ENCODE measurements at places on chromosomes 11 and 22. TPM values are rescaled to one million over a fixed set of nuclear protein-coding genes. Genes with fewer than 3 reads are reported as not detected.
A peak's percentile ranks its signal among the peaks of the same experiment; 100 is the strongest.

- DNase-seq = no peak
Measured at GRCh38 chr22:41382610-41383009, 868 bp downstream of the TEF start.

GRCh38 chr22:45246060-45246985, 5.6 kb upstream of the KIAA0930 start:
- DNase-seq = peak; percentile 93

DNA sequence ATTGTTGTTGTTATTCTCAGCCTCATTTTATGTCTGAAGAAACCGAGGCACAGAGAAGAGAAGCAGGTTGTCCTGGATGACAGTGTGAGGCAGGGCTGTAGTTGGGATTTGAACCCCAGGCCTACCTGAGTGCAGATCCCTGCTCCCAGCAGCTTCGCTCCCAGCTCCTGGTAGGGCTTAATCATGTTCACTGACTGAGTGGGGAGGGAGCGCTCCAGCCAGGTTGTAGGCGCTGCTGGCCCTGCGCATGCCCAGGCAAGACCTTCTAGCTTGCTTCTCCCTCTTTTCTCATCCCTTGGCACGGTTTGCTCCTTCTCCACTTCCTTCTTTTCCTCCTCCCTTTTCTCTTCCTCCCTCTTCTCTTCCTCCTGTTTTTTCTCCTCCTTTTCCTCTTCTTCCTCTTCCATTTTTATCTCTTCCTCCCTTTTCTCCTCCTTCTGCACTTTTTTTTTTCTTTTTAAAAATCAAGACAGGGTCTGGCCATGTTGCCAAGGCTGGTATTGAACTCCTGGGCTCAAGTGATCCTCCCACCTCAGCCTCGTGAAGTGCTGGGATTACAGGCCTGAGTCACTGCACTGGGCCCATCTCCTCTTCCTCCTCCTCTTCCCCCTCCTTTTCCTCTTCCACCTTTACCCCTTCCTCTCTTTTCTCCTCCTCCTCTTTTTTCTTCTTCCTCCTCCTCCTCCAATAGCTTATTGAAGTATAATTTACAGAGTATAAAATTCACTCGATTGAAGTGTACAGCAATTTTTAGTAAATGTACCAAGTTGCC, 109.3 kb downstream of the KIAA1671 start:
- DNase-seq = no peak

GRCh38 chr11:122741613-122742300, 86.2 kb downstream of the UBASH3B start:
- no peak for DNase-seq

DNA sequence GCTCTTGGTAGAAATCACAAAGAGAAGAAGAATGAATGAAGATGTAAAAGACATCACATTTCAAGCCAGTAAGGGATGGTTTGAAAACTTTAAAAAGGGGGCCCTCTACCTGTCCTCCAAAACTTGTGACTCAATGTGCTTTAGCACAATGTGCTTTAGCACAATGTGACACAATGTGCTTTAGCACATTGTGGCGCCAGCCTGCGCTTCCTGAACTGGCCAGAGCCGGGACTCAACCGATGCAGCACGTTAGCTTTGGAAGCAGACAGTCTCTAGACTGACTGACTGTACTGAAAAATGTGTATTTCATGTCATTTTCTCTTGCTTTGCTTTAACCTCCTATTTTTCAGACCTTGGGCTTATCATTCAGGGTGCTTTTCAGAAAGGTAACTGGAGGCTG, 63.5 kb downstream of the FAM83F start:
- no peak for DNase-seq

PATL1 gene
- 19.9 TPM for total RNA-seq

EPS8L2 gene
- 64.9 TPM for total RNA-seq

DNA sequence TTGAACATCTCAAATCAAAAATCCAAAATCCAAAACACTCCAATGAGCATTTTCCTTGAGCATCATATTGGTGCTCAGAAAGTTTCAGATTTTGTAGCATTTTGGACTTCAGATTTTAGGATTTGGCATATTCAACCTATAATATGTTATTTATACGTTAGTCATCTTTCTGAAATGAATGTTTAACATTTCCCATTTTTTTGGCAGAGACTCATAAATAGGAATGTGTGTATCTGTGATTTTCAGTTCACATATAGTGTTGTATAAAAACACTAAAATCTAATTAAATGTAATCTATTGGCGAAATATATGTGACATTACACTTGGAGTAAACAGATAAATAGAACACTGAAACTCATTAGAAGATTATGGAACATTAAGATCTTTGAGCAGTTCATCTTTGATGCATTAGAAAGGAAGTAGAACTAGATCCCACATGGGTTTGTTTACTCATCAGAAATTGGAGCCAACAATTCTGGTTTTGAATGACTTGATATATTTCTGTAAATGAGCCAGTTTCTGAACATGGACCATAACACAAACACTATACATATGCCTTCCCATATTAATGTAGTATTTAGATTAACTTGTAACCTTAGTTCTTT, 153.1 kb downstream of the UVRAG start:
- DNase-seq = no peak

PRR33 gene
- total RNA-seq = not detected

DNA sequence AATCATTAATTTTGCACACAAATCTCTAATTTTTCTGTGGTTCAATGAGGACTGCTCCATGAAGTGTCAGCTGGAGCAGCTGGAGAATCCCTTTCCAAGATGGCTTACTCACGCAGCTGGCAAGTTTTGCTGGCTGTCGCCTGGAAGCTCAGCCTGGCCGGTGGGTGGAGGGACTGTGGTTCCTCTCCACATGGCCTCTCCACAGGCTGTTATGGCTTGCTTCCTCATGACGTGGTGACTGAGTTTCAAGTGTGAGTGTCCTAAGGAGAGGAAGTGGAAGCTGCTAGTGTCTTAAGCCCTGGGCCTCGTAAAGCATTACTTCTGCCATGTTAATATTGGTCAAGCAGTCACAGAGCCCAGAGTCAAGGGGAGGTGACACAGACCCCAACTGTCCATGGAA, 14.0 kb upstream of the NRIP3 start:
- no peak for DNase-seq

OR10A2 gene
- total RNA-seq = not detected

- DNase-seq = no peak
Measured at GRCh38 chr11:68396516-68396915, 64.0 kb upstream of the PPP6R3 start.

DGCR6 gene
- total RNA-seq = 1.2 TPM

DNA sequence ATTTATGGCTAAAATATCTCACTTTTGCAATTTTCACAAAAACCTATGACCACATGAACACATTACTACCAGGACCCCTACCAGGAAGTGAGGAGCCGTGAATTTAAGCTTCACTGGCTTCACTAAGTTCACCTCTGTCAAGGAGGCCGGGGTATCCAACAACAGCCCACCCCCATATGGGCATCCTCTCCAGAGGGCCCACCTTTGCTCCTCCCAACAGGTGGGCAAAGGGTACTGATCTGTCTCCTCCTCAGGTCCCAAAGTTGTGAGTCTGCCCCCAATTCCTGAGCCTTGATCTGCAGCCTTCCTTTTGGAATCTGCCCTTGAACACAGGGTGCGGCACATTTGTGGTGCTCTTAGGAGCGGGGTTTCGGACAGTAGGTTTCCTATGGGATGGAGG, 66.9 kb downstream of the OTOG start:
- no peak for DNase-seq

GRCh38 chr11:28756977-28757376, 648.8 kb downstream of the METTL15 start:
- peak; percentile 97 for DNase-seq

CEP126 gene
- total RNA-seq = 0.72 TPM

KRTAP5-2 gene
- not detected for total RNA-seq

DNA sequence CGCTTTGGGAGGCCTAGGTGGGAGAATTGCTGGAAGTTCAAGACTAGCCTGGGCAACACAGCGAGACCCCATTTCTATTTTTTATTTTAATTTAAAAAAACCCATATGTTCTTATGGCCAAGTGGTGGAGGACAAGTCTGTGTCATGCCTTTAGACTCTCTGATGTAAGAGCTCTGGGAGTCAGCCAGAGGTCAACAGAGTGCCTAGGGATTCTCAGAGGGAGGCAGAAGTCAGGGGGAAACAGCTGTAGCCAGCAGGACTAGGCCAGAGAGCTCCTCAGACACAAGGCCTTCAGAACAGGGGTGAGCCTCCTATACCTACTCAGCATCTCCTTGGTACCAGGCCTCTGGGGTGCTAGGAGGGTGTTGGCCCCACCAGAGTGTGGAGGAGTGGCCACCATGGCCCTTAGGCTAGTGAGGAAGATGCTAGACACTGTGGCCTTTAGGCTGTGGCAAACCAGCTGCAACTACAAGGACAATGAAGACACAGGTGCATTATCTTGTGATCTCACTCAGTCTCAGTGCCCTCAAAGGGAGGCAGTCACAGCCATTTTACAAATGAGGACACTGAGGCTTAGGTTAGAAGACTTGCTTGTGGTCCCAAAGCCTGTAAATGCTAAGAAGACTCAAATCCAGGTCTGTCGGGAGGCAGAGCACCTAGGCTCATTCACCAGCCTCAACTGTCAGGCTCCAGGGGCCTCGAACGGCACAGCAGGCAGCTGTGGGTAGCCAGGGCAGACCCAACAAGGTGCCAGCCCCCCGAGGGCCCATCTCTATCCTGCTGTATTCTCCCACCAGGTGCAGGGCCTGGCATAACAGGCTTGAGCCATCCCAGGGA, 5.0 kb downstream of the ZP1 start:
- DNase-seq = peak; percentile 10

- DNase-seq = no peak
Measured at GRCh38 chr11:67776852-67777520, 102.6 kb upstream of the ALDH3B2 start.

ST14 gene
- total RNA-seq = 0.10 TPM

DNA sequence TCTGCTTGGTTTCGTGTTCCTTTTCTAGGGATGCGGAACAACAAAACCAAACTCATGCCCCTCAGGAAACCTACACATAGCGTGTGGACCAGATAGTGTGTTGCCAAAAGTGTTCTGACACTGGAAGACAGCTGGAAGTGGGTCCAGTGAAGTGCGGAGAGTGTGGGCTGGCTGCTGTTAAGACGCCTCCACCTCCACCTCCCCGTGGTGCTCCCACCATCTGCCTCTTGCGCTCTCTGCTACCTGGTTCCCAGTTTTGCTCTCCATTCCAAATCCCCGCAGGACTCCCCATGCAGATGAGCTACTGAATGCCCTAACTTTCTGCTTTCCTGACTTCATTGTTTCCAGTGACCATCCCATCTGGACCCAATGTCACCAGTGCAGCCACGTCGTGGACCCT, 51.8 kb downstream of the NCAPD3 start:
- DNase-seq = no peak

RPS19BP1 gene
- 81.4 TPM for total RNA-seq

- DNase-seq = peak; percentile 26
Measured at GRCh38 chr22:32622004-32622743, 147.6 kb downstream of the FBXO7 start.

- DNase-seq = no peak
Measured at GRCh38 chr11:13042873-13043342, 33.8 kb downstream of the RASSF10 start.

DNA sequence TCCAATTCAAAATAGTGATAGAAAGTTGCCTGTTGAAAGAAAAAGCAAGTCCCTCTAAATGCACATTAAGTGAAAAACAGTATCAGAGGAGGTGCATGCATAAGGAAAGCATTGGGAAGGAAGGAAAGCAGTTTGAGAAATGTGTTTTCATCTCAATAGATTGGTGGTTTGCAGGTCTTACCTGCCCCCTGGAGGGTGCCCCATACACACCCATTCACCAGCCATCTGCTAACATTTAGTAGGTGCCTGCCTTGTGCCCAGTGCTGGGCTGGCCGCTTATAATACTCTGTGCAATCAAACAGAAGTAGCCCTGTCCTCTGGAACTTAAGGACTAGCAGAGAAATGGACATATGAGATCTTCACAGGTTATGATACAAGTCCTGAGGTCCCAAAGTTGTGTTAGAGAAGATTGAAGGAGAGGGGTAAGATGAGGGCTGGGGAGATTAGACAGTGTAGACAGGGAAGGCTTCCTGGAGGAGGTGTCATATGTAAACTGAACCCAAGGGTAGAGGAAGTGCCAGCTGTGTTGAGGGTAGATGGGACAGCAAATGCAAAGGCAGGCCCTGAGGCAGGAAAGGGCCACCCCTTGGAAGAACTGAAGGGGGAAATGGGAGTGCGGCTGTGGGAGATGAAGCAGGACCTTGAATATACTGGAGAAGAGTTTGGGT, 184.2 kb downstream of the MN1 start:
- no peak for DNase-seq

SCGB1A1 gene
- total RNA-seq = not detected

GRCh38 chr11:129451524-129451923, 75.9 kb downstream of the BARX2 start:
- DNase-seq = no peak

- no peak for DNase-seq
Measured at GRCh38 chr11:22778642-22779041, 51.0 kb downstream of the SVIP start.

HPS5 gene
- 60.3 TPM for total RNA-seq

DNA sequence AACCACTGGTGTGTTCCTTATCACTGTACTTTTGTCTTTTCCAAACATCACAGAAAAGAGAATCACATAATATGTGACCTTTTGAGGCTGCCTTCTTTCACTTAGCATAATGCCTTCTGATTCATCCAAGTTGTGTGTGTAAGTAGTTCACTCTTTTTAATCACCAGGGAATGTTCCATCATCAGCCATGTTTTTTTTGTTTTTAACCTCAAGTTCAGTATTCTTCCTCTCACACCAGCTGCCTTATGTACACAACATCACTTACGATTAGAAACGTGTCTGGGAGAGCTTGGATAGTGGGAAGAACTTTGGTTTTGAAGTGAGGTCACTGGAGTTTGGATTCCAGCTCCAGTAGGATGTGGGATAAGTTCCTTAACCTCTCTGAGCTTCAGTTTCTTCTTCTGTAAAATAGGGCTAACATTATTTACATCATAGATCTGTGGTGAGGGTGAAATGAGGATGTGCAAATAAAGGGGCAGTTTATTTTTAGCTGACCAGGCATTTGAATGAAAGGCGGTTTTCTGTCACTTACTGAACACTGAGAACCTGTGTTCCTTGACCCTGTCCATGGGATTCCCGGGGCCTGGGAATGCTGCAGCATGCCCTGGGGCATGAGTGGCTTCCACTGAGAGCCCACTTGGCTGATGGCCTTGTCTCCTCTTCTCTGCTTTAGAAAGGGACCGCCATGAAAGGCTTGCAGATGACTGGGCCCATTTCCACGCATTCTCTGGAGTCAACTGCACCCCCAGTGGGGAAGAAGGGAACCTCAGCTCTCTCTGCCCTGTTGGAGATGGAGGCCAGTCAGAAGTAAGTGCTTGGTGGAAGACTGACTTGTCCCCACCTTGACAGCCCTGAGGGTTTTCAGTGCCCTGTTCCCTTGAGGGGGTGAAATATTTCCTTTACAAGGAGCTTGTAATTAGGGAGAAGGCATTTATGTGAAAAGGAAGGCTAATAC, 92.6 kb downstream of the DEPDC5 start:
- DNase-seq = no peak

C11orf86 gene
- total RNA-seq = not detected
